ENCODE measurements at places on chromosomes 5 and 9. TPM values are rescaled to one million over a fixed set of nuclear protein-coding genes. Genes with fewer than 3 reads are reported as not detected.

PLPPR1 gene
- total RNA-seq: 0.29 TPM

CYLC2 gene
- total RNA-seq: not detected

DNA sequence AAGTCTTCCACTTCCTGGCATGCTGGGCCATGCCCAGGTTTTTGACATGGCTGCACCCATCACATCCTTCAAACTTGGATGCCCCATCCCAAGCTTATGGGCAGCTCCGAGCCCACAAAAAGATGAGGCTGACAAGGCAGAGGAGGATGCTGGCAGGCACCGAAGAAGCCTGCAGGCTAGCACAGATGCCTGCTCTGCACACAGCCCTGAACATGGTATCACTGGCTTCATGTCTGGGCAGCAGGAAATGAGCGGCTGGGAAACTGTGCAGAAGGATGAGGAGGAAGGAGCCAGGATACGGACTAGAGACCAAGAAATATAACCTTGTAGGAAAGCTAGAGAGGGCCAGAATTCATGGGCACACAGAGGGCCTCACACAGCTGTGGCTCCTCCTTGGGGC lies 14.8 kb downstream of the CAMK2A start:
- no peak for DNase-seq

GRCh38 chr9:114030364-114030763 lies 47.7 kb downstream of the AMBP start:
- DNase-seq: peak; percentile 9

- DNase-seq: no peak
These were observed 7.7 kb downstream of the FBP1 start for GRCh38 chr9:94631599-94631998.

- no peak for DNase-seq
These were observed 61.5 kb downstream of the NR3C1 start for GRCh38 chr5:143341807-143342570.
